ENCODE measurements at places on chromosomes 7 and 10.

DNA sequence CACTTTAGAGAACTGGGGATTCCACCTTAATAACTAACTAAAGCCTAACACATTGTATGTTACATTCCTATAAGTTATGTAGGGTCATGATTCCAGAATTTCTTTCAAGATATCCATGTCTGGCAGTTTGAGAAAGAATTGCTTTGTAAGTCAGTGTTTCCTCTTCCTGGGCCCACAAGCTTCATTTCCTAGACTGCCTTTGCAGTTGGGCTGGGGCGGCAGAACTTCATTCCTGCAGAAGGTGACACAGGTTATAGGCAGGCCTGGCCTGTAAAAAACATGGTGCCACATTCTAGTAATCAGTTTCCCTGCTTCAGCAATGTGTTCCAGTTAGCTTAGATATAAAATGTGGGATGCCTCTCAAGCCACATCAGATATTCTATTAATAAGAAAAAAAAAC is 184.2 kb upstream of the NOBOX start:
- no peak for DNase-seq

DNA sequence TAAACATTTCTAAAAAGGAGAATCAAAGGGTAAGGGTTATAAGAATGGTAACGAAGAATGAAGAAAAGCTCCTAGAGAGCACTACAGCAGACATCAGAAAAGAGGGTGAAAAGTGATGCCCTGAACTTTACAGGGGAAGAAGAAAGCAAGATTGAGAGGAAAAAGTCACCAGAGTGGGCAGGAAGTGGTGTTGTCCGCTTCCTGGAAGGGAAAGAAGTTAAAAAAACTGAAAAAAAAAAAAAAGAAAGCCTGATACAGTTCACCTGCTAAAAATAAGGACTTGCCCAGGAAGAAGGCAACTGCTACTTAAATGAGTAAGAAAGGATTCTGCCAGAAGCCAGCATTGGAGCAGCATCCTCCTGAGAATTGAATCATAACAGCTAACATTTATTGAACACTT is 330.1 kb upstream of the PHF14 start:
- no peak for DNase-seq

DNA sequence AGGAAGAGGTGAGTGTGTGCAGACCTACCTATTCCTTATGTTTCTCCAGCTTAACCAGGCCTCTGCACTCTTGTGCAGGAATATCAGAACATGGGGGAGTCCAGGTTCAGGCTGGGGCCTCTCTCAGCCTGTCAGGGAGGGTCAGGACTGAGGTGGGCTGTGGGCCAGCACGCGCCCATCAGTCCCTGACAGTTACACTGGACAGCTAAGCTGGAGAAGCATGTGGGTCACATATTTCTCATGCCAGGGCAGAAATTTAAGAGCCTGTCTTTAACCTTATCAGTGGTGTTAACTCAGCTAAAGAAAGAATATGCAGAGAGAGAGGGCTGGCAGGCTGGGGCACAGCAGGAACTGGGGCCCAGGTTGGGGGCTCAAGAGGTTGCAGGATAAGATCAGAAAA is 8.7 kb upstream of the POLD2 start:
- no peak for DNase-seq

- no peak for DNase-seq
Observed at GRCh38 chr10:99368646-99369045, 39.5 kb downstream of the CNNM1 start.

GRCh38 chr10:33041783-33042437 is 83.9 kb upstream of the ITGB1 start:
- DNase-seq = no peak

GRCh38 chr10:307659-308058 is 172.4 kb downstream of the ZMYND11 start:
- no peak for DNase-seq

DNA sequence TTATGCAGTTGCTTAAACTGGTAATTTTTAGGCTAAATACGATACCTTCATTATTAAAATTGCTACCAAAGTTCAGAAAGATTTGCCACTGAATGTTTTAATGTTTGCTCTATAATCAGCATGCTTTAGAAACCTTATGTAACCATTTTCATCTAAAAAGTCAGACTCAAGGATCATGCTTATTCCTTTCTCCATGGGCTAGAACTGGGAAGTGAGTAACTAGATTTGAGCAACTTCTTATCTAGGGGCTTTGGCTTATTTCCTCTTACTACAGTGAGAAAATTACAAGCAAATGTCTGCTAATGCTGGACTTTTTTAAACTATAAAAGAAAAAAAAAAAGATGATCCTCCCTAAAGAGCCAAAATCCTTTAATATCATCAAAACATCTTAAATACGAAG is 215.9 kb downstream of the CRPPA start:
- DNase-seq = no peak

DNA sequence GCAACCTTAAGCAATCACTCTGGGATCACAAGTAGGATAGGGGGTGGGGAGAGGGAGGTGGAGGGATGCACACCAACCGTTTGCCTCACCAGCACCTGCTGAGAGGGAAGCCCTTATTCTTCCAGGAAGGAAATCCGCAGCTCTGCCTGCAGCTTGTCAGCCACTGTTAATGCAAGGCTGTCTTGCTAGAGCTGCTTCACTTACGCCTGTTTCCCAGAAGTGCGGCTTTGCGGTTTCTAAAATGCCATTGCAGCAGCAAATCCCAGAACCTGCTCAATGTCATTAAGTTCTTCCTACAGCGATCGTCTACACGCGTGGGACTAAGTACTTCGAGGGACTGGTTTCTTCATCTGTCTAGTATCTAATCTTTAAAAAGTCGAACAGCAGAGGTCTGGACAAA is 191.1 kb downstream of the ZMYND11 start:
- DNase-seq = no peak

DNA sequence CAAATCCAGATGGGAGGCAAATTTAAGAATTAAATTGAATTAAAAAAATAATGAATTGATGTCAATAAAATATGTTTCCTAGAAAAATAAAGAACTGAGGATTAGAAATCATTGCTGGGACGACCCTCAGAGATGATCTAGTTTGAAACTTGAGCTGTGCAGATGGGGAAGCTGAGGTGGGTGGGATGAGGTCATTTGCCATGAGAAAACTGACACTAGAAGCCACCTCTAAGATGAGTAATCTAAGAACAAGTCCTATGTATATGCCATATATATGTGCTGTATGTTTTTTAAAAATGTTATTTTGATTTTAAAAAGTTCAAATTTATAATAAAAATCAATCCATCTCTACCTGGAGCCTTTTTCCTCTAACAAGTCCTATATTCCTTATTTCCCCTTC is 135.7 kb downstream of the RSU1 start:
- DNase-seq = no peak

Measured in left forelimb (tissue), 1 donor.